ENCODE measurements at places on chromosomes 12 and 14. TPM values are rescaled to one million over a fixed set of nuclear protein-coding genes. Genes with fewer than 3 reads are reported as not detected.

Gene KRT85
- not detected for total RNA-seq

DNA sequence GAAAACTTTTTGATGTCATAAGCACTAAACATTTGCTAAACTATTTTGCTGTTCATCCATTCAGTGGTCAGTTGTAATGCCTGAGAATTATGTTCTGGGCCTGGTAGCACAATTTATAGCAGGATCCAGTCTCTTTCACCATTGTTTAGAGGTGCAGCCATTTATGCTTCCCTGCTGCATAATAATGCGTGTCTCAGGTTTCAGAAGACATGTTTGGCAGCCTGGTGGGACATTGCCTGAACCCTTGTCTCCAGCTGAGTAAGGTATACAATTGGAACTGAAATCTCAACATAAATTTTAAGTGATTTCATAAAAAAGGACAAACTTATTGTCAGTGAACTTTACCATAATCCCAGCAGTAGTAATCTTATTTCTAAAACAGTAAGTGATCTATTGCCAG, 94.8 kb downstream of the POLR3B start:
- no peak for DNase-seq

Gene ITGA7
- 6.3 TPM for total RNA-seq

GRCh38 chr14:58829594-58829993, 191.8 kb downstream of the DACT1 start:
- peak; percentile 32 for DNase-seq

Gene ISCU
- total RNA-seq: 71.6 TPM

Gene TMEM63C
- 2.1 TPM for total RNA-seq

GRCh38 chr12:52280796-52281560, 6.5 kb downstream of the KRT86 start:
- DNase-seq: peak; percentile 82

- DNase-seq: no peak
Measured at GRCh38 chr14:75042035-75042434, 9.2 kb downstream of the MLH3 start.

DNA sequence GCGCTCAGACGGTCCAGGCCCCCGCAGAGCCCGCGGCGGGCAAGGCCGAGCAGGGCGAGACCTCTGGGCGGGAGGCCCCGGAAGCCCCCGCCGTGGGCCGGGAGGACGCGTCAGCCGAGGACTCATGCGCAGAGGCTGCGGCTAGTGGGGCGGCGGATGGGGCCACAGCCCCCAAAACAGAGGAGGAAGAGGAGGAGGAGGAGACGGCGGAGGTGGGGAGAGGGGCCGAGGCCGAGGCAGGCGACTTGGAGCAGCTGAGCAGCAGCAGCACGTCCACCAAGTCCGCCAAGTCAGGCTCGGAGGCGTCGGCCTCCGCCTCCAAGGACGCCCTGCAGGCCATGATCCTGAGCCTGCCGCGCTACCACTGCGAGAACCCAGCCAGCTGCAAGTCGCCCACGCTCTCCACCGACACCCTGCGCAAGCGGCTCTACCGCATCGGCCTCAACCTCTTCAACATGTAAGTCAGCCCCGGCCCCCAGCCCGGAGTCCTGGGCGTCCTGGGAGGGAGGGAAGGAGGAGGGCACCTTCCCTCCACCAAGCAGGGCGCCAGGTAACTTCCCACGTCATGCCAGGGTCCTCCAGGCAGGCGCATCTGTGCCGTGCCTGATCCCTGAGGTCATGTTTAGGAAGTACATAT, 72.4 kb downstream of the IQSEC3 start:
- no peak for DNase-seq

- no peak for DNase-seq
Measured at GRCh38 chr14:101349108-101349507, 212.2 kb upstream of the DIO3 start.

GRCh38 chr12:6095269-6095668, 29.2 kb downstream of the VWF start:
- DNase-seq: no peak

DNA sequence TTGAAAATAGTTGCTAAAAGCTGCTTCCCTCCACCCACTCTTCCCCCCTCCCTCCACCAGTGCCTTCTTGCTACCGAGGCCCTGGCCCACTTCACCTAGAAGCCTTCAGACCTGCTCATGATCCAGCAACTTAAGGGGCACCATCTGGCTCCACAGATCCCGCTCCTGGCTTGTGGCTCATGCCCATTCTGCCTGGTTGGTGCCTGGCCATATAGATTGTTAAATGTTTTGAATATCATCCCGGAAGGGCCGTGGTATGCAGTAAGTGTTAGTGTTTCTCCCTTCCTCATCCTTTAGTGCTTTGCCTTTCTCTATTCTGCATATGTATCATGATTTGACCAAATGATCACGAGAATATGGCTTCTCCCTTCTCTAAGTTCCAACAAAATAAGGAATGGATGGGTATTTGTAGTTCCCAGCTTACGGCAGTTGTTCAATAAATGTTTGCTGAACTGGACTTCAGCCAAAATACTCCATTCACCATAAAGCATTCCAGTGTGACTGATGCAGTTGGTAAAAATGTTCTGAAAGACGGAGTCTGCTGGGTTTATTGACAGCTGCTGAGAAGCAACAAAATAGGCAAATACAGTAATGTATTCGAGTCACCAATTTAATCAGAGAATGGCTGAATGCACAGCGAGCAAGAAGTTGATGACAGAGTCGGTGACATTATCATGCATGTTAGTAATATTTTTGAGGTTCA, 30.7 kb downstream of the GRIP1 start:
- DNase-seq: peak; percentile 16
